ENCODE measurements at places on chromosomes 16 and 17.

DNA sequence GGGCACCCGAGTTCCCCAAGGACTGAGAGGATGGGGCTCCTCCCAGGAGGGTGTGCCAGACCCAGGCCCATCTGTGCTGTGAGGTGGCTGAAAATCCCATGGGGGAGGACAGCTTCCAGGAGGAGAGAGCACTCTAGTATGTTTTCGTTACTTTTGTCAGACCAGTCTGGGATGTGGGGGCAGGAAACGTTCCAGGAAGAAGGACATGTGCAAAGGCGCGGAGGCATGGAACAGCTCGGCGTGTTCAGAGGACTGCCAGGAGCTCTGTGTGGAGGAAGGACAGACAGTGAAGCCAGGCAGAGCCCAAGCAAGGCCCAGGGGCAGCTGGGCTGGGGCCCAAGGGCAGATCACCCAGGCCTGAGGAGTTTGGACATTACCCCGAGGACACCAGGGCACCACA, 7.0 kb downstream of the CA4 start:
- no peak for DNase-seq

DNA sequence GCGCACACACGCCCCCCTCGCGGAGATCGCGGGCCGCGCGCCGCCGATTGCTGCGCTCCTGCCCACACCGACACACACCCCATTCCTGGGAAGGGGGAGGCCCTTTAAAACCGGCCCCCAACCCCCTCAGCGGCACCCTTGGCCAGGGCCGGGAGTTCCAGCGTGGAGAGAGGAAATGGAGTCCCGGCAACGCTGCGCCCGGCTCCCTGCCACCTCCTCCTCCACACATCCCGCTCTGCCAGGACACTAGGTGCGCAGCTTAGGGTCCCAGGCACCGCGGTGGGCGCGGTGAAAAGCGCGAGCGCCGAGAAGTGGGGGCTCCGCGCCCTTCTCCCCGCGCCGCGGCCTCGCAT, 397 bp downstream of the CDC42EP4 start:
- no peak for DNase-seq

DNA sequence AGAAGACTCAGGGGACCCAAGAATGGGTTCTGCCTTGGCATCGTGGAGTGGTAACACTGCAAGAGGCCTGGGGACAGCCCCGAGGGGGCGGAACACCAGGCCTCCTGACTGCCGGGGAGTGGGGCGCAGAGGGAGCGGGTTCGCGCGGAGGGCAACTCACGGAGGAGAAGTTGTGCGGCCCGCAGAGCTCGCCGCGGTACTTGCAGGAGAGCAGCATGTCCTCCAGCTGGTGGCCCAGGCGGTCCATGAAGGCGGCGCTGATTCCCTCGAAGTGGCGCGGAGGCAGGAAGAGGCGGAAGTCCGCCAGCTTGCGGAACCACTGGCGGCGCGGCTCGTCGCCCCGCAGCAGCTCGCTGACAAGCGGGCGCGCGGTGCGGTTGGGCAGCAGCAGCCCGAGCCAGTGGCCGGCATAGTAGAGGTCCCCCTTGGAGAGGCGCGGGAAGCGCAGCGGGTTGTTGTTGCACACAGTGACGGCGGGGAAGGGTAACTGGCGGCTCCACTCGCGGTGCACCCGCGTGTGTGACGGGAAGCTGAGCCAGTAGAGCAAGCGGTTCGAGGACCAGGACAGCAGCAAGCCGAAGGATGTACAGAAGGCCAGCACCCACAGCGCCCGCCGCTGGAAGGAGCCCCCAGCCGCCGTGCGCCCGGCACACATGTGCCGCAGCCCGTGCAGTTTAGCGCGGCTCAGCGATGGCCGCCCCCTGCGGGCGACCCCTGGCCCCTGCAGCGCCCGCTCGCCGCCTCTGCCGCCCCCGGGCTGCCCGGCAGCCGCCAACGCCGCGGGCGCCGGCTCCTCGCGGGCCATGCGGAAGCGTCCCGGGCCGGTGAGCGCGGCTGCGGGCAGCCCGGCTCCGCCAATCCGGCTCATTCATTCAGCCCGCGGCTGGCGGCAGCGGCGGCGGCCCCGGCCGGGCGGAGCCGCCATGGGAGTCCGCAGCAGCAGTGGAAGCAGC, 1.6 kb downstream of the ASIC2 start:
- DNase-seq = no peak

- no peak for DNase-seq
These were observed 9.2 kb downstream of the RND2 start for GRCh38 chr17:43033948-43034881.

DNA sequence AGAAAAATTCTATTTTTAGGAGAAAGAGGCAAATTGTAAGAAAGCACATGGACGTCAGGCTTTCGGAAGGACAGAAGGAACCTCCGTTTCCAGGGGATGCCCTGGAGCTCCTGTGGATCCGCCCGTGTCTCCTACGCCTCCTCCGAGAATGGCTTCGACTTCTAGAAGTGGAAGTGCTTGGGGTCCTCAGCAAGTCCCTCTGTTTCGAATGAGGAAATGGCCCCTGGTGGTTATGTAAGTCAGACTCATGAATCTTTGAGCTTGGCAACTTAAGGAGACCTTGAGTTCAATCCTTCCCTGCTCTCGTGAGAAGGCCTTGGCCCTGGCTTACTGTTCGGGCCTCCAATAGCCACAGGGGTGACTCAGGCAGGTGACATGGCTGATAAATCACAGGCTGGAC, 38.9 kb downstream of the COX4I1 start:
- no peak for DNase-seq

DNA sequence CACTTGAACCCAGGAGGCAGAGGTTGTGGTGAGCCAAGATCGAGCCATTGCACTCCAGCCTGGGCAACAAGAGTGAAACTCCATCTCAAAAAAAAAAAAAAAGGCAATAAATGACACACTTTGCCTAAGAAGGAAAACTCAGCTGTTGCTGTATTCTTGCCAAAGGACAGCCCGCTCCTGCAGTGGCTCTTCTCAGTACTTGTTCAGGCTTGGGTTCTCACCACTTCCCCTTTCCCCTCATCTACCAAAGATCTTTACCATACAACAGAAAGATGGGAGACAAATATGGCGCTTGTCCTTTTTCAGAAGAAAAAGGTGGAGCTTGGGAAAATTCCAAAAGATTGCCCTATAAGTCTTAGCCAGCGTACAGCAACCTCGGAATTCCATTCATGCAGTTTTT, 58.5 kb downstream of the MYH13 start:
- DNase-seq = no peak

DNA sequence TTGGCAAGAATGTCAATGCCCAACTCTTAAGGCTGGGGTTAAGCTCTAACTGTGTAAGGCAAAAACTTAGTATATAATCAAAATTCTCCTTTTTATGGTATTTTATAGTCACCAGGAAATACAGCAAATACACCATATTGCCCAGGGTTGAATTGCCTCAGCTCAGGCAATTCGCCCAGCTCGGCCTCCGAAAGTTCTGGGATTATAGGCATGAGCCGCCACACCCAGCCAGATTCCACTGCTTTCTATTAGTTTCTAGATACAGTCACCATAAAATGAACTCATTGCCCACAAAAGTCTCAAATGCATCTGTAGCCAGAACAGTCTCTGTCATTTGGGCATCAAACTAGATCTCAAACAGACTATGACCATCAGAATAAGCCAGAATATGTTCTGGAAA, 238.7 kb upstream of the TOX3 start:
- DNase-seq = no peak

- DNase-seq = no peak
These were observed 62.2 kb upstream of the ADORA2B start for GRCh38 chr17:15882777-15883176.

DNA sequence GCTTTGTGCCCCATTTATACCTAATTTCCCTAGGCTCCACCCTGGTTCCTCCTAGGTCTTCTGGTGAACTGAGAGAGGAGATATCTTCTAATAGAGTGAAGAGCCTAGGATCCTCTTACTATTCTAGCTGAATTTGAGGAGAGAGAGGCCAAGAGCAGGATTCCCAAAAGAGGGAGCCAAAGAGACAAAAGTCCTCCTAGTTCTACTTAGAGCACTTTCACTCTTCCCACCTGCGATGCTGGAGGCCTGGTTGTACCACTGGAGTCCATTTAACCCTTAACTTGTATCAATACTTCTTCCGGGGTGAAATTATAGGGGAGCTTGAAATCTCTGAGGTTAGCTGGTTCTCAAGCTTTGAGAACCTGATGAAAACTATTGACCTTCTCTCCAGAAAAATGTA, 3.4 kb upstream of the SSH2 start:
- DNase-seq = no peak

- no peak for DNase-seq
These were observed 16.5 kb downstream of the ZNF75A start for GRCh38 chr16:3321816-3322215.
